ENCODE measurements at places on chromosomes 6 and 20. TPM values are rescaled to one million over a fixed set of nuclear protein-coding genes. Genes with fewer than 3 reads are reported as not detected.
A peak's percentile ranks its signal among the peaks of the same experiment; 100 is the strongest.

ECT2L gene
- not detected for total RNA-seq

SEC63 gene
- 81.6 TPM for total RNA-seq

GRCh38 chr6:105492706-105493673 lies 90.1 kb upstream of the PREP start:
- DNase-seq: no peak
- no peak overlapping the region for H3K4me3 ChIP-seq
- no peak overlapping the region for H3K27ac ChIP-seq
- no peaks in the 10 kb centered on the region for H3K27me3 ChIP-seq
- no peaks in the 10 kb centered on the region for H3K36me3 ChIP-seq

DNA sequence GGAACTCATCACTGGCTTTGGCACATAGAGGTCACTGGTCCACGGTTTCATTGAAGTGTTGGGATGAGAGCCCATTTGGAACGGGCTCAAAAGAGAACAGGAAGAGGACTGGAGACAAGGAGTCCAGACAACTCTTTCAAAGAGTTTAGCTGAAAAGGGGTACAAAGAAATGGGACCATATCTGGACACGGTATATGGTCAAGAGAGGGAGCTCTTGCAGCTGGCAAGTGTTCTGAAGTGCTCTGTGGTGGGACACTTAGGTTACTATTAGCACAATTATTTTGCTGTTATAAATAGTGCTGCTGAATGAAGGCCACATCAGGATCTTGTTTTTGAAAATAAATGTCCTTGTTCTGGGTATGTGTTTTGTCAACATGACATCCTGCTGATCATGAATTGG lies 4.6 kb downstream of the SGK2 start:
- H3K4me1 ChIP-seq: no peaks in the 10 kb centered on the region
- DNase-seq: no peak
- no peak overlapping the region for H3K4me3 ChIP-seq

- H3K4me1 ChIP-seq: peaks cover 18% of the 10 kb centered on the region
- H3K27me3 ChIP-seq: no peaks in the 10 kb centered on the region
- peak overlapping the region; percentile 19 for H3K27ac ChIP-seq
Measured at GRCh38 chr6:20719980-20720379, 185.7 kb downstream of the CDKAL1 start.

DNA sequence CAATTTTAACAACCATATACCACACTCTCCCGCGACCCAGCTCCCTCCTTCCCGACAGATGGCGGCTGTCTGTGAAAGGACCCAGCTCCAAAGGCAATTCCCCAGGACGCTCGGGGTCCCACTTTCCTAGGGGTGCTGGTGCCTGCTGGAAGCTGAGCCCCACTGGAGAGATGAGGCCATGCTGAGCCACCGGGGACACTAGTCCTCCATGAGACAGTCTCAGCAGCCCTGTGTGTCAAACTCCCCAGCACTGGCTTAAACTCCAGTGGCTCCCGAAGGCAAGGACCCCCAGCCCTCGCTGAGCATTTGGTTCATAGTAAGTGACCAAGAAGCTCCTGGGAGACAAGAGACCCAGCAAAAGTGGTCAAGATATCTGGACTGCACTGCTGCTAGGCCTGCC lies 52.1 kb downstream of the SLC2A10 start:
- no peak overlapping the region for H3K27ac ChIP-seq
- peaks cover 5% of the 10 kb centered on the region for H3K4me1 ChIP-seq
- H3K36me3 ChIP-seq: no peaks in the 10 kb centered on the region
- peaks cover 9% of the 10 kb centered on the region for H3K27me3 ChIP-seq

- peaks cover 11% of the 10 kb centered on the region for H3K4me1 ChIP-seq
- no peaks in the 10 kb centered on the region for H3K36me3 ChIP-seq
- H3K27ac ChIP-seq: no peak overlapping the region
- no peak for DNase-seq
Measured at GRCh38 chr6:33962246-33963027, 158.6 kb upstream of the MLN start.

All from naive thymus-derived CD8-positive, alpha-beta T cell (primary cell).